GM23248 (cell line): ENCODE measurements at places on chromosomes 2 and 18.

- H3K27me3 ChIP-seq: no peaks in the 10 kb centered on the region
- H3K4me3 ChIP-seq: peak overlapping the region; percentile 90
- H3K36me3 ChIP-seq: no peaks in the 10 kb centered on the region
- peaks cover 7% of the 10 kb centered on the region; the same call in 1 of the 2 replicates for H3K4me1 ChIP-seq
- peak overlapping the region; percentile 40 for H3K27ac ChIP-seq
Observed at GRCh38 chr2:65057391-65058052, 1.3 kb downstream of the CEP68 start.

- no peaks in the 10 kb centered on the region; the same call in 1 of the 2 replicates for H3K36me3 ChIP-seq
- H3K27me3 ChIP-seq: no peaks in the 10 kb centered on the region
- no peak overlapping the region for H3K27ac ChIP-seq
Observed at GRCh38 chr2:174124181-174124580, 124.2 kb downstream of the OLA1 start.

DNA sequence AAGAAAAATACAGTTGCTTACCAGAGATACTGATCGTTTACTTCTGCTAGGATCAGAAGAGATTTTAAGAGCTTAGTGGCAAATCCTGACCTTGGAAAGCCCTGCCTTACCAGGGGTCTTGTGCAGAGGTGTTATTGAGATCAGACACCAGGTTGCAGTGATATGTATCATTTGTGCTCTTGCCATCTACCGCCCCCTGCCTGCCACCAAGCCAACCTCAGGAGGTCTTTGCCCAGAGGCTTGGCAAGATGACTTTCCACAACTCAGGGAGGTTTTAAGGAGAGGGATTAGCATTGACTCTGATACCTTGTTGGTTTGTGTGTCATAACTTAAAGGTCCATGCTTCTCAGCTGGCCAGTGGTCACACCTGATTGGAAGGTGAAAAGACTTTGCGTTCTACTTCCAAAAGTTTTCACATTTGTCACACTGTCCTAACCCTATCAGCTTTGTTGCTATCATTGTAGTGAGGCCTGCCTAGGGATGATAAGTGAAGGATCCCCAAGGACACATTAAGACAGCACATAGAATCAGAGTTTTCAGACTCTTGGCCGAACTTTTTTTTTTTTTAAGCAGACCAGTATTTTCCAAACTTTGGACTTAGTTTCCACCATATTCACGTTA lies 46.2 kb upstream of the MGAT5 start:
- H3K27ac ChIP-seq: no peak overlapping the region
- DNase-seq: peak; percentile 64
- H3K4me3 ChIP-seq: no peak overlapping the region
- H3K27me3 ChIP-seq: no peaks in the 10 kb centered on the region

GRCh38 chr2:119941388-119941787 lies 71.5 kb upstream of the EPB41L5 start:
- no peak overlapping the region for H3K27ac ChIP-seq
- DNase-seq: no peak
- no peaks in the 10 kb centered on the region for H3K4me1 ChIP-seq
- H3K4me3 ChIP-seq: no peak overlapping the region

DNA sequence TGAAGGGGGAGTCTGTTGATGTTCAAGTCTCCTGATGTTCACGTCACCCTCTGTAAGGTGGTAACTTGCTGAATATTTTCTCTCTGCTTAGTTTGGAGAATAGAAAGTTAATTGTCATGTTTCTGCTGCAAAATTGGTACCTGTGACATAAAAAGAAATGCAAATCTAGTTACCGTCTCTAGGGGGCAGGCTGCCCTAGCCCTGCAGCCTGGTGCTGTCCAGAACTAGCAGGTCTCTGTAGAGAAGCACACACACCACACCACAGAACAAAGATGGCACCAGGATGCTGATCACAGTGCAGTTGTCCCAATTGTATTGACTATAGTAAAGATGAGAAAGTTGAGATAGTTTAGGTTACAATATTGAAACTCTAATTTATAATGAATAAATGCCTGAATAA lies 47.0 kb downstream of the SLC9A4 start:
- no peaks in the 10 kb centered on the region for H3K4me1 ChIP-seq
- no peak overlapping the region for H3K27ac ChIP-seq
- no peaks in the 10 kb centered on the region for H3K36me3 ChIP-seq
- H3K27me3 ChIP-seq: peaks cover 14% of the 10 kb centered on the region
- no peak overlapping the region for H3K4me3 ChIP-seq

DNA sequence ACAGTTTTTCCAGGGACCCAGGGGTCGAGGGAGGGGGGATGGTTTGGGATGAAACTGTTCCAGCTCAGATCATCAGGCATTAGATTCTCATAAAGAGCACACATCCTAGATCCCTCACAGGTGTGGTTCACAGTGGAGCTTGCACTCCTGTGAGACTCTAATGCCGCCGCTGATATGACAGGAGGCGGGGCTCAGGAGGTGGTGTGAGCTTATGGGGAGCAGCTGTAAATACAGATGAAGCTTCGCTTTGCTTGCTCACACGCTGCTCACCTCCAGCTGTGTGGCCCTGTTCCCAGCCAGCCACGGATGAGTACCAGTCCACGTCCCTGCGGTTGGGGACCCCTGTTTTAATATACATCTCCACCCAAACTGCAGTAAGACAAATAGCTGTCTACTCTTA lies 204.2 kb downstream of the AGAP1 start:
- H3K4me1 ChIP-seq: 0 out of 2 replicates have a peak, but pooled peaks cover 5% of the 10 kb centered on the region
- H3K27ac ChIP-seq: no peak overlapping the region
- no peaks in the 10 kb centered on the region for H3K27me3 ChIP-seq
- no peak overlapping the region for H3K4me3 ChIP-seq

DNA sequence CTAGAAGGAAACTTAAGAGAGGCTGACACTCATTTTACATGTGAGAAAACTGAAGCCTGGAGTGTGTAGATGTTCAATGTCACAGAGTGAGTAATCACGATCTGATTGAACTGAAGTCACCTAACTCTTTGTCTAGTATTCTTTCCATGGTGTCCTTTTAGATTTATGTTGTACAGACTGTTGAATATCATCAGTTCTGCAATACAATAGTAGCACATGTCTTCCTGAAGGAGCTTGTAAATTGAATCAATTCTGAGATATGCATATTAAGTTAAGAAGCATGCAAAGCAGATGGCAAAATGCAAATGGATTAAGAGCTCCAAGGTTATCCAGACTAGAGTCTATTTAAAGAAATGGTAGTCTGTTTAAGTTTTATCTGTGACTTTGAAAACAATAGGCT lies 484.9 kb upstream of the CRIM1 start:
- H3K36me3 ChIP-seq: no peaks in the 10 kb centered on the region
- no peak overlapping the region for H3K27ac ChIP-seq
- DNase-seq: no peak
- H3K4me1 ChIP-seq: no peaks in the 10 kb centered on the region

- no peak overlapping the region for H3K27ac ChIP-seq
- no peak for DNase-seq
- H3K27me3 ChIP-seq: no peaks in the 10 kb centered on the region
- no peaks in the 10 kb centered on the region for H3K36me3 ChIP-seq
Observed at GRCh38 chr2:99743146-99743545, 253.3 kb upstream of the REV1 start.

- no peak for DNase-seq
- no peak overlapping the region for H3K4me3 ChIP-seq
- H3K36me3 ChIP-seq: no peaks in the 10 kb centered on the region
- H3K27ac ChIP-seq: no peak overlapping the region
Observed at GRCh38 chr2:64945973-64946768, 43.0 kb upstream of the SLC1A4 start.

- no peak overlapping the region for H3K27ac ChIP-seq
- no peaks in the 10 kb centered on the region for H3K27me3 ChIP-seq
- no peak overlapping the region for H3K4me3 ChIP-seq
Observed at GRCh38 chr2:28432362-28432761, 39.7 kb downstream of the FOSL2 start.

DNA sequence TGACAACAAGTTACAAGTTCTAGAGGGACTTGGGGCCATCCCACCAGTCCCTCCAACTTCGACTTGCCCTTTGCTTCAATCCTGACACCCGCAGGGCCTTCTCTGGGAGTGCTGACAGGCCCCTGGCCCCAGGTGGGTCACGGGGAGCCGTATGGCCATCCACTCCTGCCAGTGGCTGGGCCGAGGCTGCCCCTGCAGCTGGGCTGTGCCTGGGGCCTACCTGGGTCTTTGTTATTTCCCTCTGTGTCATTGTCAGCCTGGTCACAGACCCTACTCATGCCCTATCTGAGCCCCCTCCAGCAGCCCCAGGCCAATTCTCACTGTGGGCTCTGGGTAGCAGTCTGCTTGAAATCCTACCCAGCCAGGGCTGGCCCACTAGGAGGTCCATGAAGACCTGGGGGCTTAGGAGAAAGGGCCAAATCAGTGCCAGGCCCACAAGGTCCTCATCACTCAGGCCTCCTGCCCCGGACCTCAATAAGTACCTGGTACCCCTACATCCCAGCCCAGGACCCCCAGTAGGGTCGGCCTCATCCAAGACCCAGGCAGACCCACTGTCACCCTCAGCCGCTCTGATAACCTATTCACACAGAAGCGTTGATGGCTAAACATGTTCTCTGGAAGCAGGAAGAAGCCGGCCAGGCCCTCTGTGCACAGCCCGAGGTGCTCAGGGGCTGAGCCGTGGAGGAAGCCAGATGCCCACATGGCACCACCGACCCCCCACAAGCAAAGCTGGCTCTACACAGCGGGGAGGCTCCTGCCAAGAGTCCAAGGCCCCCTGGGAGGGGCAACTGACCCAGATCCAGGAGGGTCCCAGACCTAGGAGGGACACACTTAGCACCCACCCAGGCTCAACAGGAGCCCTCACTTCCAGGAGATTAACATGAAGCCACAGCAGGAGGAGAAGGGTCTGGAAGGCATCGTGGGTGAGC lies 57.7 kb downstream of the BIN1 start:
- H3K4me3 ChIP-seq: no peak overlapping the region
- no peak for DNase-seq
- no peaks in the 10 kb centered on the region for H3K36me3 ChIP-seq
- no peak overlapping the region for H3K27ac ChIP-seq

GRCh38 chr2:173990970-173991819 lies 26.0 kb upstream of the SP3 start:
- peak overlapping the region; percentile 20; the same call in 1 of the 2 replicates for H3K4me3 ChIP-seq
- H3K27me3 ChIP-seq: no peaks in the 10 kb centered on the region
- DNase-seq: peak; percentile 83
- no peaks in the 10 kb centered on the region for H3K36me3 ChIP-seq

- DNase-seq: peak; percentile 96
- H3K4me1 ChIP-seq: peaks cover 79% of the 10 kb centered on the region
- peaks cover 99% of the 10 kb centered on the region for H3K36me3 ChIP-seq
- no peak overlapping the region for H3K4me3 ChIP-seq
- peak overlapping the region; percentile 68 for H3K27ac ChIP-seq
Observed at GRCh38 chr2:215410932-215411285, 25.0 kb downstream of the FN1 start.

- H3K4me1 ChIP-seq: peaks cover 15% of the 10 kb centered on the region
- no peak overlapping the region for H3K4me3 ChIP-seq
- no peak overlapping the region for H3K27ac ChIP-seq
- H3K36me3 ChIP-seq: no peaks in the 10 kb centered on the region
- no peaks in the 10 kb centered on the region for H3K27me3 ChIP-seq
Observed at GRCh38 chr2:188380280-188380679, 88.6 kb downstream of the GULP1 start.

- no peaks in the 10 kb centered on the region for H3K36me3 ChIP-seq
- H3K27ac ChIP-seq: no peak overlapping the region
- no peaks in the 10 kb centered on the region for H3K27me3 ChIP-seq
- no peak for DNase-seq
- H3K4me3 ChIP-seq: no peak overlapping the region
Observed at GRCh38 chr18:45374236-45374635, 241.0 kb upstream of the SLC14A2 start.

- H3K27me3 ChIP-seq: no peaks in the 10 kb centered on the region
- no peaks in the 10 kb centered on the region for H3K36me3 ChIP-seq
- DNase-seq: no peak
Observed at GRCh38 chr2:138298120-138298814, 203.3 kb upstream of the SPOPL start.

GRCh38 chr18:58484989-58485981 lies 143.6 kb downstream of the ALPK2 start:
- H3K36me3 ChIP-seq: no peaks in the 10 kb centered on the region; the same call in 1 of the 2 replicates
- H3K27me3 ChIP-seq: no peaks in the 10 kb centered on the region
- H3K27ac ChIP-seq: no peak overlapping the region

GRCh38 chr2:27805180-27805579 lies 33.7 kb downstream of the MRPL33 start:
- no peaks in the 10 kb centered on the region for H3K36me3 ChIP-seq
- no peaks in the 10 kb centered on the region for H3K27me3 ChIP-seq
- no peak overlapping the region for H3K27ac ChIP-seq
- no peak for DNase-seq
- H3K4me3 ChIP-seq: no peak overlapping the region

GRCh38 chr18:55376387-55376786 lies 211.6 kb downstream of the TCF4 start:
- no peaks in the 10 kb centered on the region for H3K27me3 ChIP-seq
- no peaks in the 10 kb centered on the region for H3K36me3 ChIP-seq
- no peak overlapping the region for H3K4me3 ChIP-seq
